ENCODE measurements at places on chromosomes 6 and 20. TPM values are rescaled to one million over a fixed set of nuclear protein-coding genes. Genes with fewer than 3 reads are reported as not detected.

GRCh38 chr6:142786476-142786875, 158.5 kb downstream of the HIVEP2 start:
- H3K27me3 ChIP-seq = no peaks in the 10 kb centered on the region
- peaks cover 8% of the 10 kb centered on the region for H3K4me1 ChIP-seq

- no peak overlapping the region for H3K4me3 ChIP-seq
- no peaks in the 10 kb centered on the region for H3K36me3 ChIP-seq
- no peaks in the 10 kb centered on the region for H3K27me3 ChIP-seq
- peaks cover 56% of the 10 kb centered on the region for H3K4me1 ChIP-seq
- no peak for DNase-seq
- no peak overlapping the region for H3K27ac ChIP-seq
Observed at GRCh38 chr6:13763740-13764381, 50.5 kb downstream of the MCUR1 start.

DNA sequence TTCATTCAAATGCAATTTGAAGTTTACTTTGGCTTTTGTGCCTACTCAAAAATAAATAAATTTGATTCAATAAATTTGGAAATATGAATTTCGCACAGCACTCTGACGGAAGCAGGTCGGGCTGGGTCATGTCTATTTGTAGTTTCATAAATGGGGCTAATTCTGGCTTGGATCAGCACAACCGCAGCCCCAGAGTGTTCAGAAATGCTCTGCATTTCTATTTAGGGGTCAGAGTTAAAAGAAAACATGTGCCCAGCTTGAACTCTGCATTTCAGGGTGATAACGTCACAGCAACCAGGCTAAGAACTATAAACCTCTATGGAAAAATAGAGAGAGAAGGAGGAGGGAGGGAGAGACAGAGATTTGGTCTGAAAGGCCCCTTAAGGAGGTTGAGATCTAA, 480.9 kb upstream of the NOX3 start:
- H3K27me3 ChIP-seq = no peaks in the 10 kb centered on the region
- H3K4me1 ChIP-seq = no peaks in the 10 kb centered on the region
- no peak overlapping the region for H3K4me3 ChIP-seq
- H3K27ac ChIP-seq = peak overlapping the region; percentile 64

GFOD1 gene
- 23.8 TPM for total RNA-seq

SLC35D3 gene
- not detected for total RNA-seq

Measured in thoracic aorta (tissue), 2 donors.